Brain pericyte (primary cell): ENCODE measurements at places on chromosomes 6 and 20.

DNA sequence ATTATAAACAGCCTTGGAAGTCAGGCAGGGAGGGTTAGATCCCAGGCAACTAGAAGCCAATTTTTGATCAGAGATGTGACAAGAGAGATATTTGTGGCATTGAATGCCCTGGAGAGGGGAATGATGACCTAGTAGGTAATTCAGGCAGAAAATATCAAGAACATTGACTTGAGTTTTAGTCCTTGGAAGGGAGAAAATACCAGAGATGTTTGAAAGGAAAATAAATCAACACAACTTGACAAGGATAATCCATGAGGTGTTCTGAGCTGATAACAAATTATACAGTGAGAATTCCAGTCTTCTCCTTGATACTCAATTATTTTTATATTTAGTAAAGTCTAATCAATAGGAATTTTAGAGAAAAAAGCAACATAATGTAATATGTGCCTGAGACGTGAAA is 10.6 kb upstream of the MARCKS start:
- DNase-seq = no peak

GRCh38 chr20:50121858-50122271 is 8.9 kb upstream of the UBE2V1 start:
- DNase-seq = no peak

- no peak for DNase-seq
These were observed 100.5 kb downstream of the EYA4 start for GRCh38 chr6:133341607-133342158.

DNA sequence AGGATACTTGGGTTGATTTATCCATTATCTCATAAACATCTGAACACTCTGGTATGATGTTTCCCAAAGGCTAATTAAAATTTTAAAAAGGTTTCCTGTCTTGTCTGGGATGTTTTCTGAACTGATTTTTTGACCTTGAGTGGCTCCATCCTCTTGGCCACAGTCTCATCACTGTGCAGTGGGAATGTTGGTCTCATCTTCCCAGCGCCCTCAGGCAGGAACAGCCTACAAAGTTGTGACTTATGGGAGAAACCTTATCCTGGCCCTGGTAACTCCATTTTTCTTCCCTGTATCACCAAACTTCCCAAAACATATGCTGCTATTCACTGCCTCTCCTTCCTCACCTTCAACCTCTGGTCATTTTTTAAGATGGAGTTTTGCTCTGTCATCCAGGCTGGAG is 6.8 kb upstream of the BPIFA3 start:
- DNase-seq = no peak

DNA sequence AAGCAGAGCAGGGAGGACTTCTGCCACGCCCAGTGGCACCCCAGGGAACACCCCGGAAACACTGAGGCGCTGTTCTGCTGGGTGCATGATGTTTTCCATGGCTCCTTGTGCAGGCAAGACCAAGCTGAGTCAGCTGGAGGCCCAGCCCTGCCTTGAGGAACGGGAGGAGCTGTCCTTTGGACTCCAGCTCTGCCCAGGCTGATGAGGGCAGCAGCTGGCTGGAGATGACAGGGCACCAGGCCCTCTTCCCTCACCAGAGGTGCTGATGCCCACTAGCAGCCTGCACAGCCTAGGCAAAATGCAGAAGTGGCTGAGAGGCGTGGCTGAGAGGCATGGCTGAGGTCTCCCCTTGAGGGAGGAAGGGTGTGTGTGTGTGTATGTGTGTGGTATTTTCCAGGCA is 2.4 kb downstream of the C6orf132 start:
- no peak for DNase-seq

DNA sequence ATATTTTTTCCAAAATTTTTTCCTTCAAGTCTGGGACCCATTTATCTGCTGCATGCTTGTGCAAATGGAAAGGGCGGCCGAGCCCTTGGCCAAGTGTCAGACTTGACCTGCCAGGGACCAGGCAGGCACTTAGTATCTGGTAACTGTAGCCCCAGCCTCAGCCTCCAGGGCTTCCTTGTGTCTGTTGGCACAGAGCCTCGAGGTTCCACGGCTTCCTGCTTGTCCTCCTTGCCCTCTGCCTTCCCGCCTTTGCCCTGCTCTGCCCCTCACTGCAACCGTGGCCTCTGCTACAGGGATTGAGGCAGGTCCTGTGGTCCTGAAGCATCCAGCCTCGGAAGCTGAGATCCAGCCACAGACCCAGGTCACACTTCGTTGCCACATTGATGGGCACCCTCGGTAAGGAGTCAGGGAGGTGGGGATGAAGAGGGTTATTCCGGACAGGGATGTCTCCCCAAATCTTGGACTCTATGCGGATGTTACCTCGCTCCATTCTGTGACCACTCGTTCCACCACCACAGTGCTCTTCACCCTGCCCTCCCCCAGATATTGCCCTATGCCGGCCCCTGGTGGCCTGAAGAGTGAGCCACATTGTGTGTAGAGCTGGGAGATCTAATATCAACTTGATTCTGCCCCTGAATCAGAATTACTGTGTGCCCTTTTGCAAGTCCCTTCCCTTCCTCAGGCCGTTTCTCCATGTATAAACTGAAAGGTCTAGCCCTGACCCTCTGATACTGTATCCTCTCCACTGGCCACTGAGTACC is 41.5 kb upstream of the SRF start:
- no peak for DNase-seq

DNA sequence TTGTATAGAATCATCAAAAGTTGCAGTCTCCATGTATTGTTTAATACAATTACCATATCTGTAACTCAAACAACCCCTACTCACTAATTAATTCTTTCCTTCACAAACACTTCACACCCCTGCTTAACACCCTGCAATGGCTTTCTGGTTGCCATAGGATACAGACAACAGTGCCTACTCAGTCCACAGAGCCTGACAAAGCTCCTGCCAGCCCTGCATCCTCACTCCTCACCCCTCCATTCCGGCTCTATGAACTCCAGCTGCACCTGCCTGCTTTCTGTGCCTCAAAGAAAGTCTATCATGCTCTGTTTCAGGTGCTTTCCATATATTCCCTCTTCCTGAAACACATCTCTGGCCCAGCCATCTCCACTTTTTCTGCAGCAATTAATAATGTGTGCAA is 253.4 kb downstream of the HACE1 start:
- no peak for DNase-seq

DNA sequence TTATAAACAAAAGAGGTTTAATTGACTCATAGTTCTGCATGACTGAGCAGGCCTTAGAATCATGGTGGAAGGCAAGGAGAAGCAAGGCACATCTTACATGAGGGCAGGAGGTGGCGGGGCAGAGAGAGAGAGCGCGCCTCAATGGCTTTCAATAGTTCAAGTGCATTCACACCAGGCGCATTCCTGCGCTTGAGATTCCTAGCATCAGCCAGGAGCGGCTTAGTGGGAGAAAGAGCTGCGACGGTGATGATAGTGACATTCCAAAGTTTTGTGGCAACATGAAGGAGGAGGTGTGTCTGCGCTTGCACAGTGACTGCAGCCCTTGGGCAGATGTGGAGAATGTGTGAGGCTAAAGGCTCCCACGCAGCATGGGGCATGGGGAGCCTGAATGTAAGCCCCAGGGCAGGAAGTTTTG is 25.0 kb upstream of the EMILIN3 start:
- DNase-seq = no peak

- no peak for DNase-seq
These were observed 409.1 kb downstream of the QKI start for GRCh38 chr6:163823577-163823976.

DNA sequence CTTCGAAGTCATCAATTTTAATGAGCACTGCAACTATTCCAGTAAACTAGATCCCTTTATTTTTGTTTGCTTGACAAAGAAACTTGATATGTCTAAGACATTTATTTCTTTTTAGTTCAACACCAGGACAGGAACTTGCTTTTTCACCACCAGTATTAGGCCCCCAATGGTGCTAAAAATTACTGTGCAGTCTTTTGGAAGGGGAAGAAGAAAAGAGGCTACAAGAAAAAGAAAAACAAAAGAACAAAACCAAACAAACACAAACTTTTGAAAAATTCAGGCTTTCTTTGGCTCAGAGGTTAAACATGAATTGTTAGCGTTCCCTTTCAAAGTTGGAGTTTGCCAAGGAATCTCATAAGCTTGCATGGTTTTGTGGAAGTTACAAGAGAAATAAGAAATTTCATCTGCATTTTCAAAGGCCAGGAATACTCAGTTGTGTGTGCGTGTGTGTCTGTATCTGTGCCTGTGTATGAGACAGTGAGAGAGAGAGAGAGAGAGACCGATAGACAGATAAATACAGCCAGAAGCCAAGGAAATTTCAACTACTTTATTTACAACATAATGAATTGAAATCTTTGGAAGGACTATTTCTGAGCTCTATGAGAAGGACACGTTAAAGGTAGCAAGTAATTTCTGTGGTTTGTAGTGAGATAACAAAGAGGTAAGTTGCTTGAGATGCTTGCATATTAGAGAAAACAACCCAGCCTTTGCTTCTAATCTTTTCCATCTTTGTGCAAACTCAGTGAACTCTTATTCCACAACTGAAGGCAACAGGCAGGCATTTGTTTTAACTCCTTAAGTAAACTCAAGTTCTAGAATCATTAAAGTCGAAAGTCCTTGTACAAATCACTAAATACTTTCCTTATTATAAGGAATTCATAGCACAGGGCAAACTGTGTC is 171.0 kb upstream of the CITED2 start:
- no peak for DNase-seq

DNA sequence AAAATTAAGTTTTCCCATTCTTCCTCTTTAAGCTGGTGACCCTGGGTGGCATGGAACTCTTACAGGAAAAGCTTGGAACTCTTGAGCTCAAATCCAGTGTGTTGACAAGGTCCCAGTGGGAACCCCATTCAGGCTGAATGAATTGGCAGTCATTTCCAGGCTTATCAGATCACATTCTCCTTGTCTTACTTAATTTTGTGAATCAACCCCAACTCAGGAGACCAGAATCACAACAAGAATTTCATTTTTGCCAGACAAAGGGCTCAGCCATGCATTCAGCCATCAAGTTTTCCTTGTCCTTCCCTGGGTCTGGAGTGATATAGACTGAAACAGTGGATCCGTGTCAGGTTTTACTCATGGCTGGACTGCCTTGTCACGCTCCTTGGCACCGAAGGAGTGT is 92.1 kb upstream of the EEF1E1 start:
- DNase-seq = no peak

DNA sequence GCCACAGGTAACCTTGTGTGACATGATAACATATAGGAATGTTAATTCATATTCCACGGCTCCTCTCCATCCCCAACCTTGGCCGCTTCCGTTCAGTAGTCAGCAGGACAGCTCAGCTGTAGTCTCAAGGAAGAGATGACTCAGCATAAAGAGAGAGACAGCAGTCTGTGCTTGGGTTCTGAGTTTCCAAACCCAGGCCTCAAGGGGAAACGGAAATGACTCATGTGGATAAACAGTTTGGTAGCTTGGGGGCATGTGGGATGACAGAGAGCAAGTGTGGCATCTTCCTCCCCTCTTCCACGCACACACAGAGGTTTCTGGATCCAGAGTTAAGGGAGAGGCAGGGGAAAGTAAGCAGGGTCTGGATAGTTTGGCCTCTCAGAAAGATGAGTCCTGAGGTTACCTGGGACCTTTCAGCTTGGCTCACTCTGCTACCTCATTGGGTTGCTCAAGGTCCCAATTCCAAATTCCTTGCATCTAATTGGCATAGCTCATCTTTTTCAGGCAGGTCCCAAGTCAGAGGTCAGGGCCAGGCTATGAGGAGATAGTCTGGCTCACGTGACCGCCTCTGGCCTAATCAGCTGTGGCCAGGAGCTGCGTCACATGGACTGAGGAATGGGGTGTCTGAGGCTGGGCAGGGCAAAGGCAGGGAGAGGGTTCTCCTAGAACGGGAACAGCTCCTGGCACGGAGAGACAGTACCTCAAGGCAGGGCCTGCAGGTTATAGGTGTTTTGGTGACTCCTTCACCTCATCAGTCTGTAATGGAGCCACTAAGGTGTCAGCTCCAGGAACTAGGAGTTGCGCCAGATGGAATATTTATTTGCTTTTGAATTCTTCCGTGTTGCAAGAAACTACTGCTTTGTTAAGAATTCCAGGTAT is 36.5 kb upstream of the MLN start:
- peak; percentile 78 for DNase-seq

DNA sequence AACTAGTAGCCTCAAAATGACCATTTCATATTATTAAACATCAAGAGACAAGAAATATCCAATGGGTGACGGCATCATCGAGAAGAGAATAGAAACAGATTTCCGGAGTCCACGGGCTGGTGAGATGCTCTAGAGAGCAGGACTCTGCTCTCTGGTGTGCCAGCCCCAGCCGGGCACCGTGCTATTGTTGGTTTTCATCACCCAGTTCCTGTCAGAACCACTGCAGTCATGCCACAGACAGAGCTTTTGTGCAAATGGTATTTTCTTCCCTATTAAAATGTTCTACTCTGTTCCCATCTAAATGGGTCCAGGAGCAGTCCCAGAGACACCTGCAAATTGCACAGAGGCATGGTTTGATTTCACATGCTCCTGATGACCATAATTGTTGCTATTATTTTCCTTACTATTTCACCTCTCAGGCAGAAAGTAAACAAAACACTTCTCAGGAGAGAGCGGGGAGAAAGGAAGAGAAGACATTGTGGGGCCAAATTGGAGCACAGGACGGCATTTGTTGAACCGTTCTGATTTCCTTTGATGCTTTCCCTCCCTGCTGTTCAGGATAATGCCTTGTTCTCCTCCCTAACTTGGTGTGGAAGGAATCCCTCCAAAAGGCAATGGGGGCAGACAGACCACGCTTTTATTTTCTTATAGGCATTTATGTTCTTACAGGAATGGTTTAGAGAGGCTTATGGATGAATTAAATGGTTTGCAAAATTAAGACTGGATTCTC is 11.4 kb upstream of the RAMACL start:
- no peak for DNase-seq

- no peak for DNase-seq
These were observed 735.4 kb downstream of the CBLN4 start for GRCh38 chr20:55269913-55270312.

- DNase-seq = no peak
These were observed 82.3 kb upstream of the CLDN20 start for GRCh38 chr6:155181498-155181897.

- DNase-seq = no peak
These were observed 21.8 kb upstream of the IRAK1BP1 start for GRCh38 chr6:78845567-78845966.

DNA sequence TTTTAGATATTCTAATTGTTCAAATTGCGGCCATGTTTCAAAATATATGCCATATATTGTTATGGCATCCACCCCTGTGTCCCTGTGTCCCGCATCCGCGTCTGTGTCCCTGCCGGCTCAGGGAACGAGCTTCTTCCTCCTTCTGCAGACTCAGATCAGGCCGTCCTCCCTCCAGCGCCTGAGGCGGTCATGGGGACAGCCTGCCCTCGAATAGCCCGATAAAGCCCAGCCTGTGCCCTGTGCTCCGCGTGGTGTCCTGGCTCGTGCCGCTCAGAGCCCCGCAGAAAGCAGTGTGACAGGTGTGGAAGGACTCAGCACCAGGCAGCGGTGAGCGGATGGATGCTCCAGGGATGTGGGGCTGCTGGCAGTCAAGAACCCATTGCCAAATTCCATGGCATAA is 663.4 kb upstream of the DEFB115 start:
- no peak for DNase-seq
